ENCODE measurements at places on chromosomes 3 and 15.

GRCh38 chr15:59792359-59792758 is 103.2 kb upstream of the BNIP2 start:
- no peak for DNase-seq

DNA sequence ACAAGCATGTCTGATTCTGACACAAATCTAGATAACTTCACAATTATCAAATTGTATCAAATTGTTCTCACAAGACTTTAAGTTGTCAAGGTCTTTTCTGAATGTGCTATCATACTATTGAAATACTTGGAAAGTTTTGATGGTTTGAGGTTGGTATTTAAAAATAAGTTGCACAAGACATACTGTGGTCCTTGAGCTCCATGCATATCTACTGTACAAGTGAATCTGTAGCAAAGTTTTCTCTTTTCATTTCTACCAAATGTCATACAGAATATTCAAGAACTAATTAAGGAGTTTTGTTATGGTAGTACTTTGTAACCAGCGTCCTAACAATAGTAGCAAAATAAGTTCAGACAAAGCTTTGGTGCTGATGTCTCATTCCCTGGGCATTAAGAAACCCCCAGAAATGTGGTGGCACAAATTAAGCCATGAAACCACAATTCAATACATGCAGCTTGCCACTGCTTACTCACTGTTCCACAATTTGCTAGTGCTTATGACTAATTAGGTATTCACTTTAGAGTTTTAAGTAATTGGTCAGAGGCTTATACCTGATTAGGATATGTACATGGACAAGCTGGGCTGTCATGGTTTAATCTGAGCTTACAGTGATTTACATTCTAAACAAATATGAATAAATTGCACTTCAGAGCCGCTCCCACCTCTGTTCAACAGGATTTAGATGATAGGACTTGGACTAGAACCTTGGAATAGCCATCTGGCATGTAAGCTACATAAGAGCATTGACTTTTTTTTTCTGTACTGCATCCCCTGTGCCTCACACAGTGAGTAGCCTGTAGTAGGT is 8.8 kb downstream of the TBC1D23 start:
- no peak for DNase-seq

DNA sequence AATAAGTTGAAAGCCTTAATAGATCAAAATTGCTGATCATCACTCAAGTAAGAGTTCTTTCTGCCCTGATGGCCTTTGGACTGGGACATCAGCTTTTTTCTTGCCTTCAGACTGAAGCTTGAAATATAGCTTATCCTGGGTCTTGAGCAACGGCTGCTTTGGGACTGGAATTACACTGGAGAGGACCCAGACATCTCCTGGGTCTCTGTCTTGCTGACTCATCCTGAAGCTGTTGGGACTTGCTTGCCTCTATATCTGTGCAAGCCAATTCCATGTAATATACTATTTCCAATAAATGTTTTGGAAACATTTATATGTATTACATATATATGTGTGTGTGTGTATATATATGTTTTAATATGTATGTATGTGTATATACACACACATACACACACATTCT is 260.2 kb downstream of the PDZRN3 start:
- DNase-seq: no peak

DNA sequence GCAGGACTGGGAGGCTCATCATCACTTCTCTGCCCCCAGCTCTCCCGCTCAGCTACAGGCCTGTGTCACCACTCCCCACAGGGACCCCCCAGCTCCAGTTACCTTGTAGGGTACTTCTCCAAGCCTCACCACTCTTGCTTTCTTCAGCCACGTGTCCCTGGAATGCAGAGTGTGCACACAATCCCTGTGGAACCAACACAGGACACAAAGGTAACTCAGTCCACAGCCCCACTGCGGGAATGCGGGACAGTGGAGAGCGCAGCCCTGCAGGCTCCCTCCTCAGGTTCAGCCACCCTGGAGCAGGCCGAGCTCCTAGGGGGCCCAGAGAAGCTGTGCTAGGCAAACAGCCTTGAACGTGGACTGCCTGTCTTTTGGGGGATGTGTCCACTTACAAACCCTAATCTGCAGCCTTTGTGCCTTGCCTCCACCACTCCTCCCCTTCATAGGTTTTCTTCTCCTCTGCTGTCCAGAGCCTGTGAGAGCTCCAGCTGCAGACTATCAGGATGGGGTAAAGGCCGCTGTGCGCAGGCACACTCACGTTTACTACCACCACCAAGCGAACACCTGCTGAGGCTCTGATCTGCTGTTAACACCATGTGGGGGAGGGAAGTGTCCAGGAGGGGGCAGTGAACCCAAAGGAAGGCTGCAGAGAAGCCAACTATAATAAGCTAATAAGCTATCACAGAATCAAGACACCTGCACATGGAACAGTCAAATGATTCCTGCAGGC is 26.0 kb downstream of the XPC start:
- no peak for DNase-seq

- no peak for DNase-seq
These were observed 38.6 kb downstream of the SUCNR1 start for GRCh38 chr3:151912028-151912427.

DNA sequence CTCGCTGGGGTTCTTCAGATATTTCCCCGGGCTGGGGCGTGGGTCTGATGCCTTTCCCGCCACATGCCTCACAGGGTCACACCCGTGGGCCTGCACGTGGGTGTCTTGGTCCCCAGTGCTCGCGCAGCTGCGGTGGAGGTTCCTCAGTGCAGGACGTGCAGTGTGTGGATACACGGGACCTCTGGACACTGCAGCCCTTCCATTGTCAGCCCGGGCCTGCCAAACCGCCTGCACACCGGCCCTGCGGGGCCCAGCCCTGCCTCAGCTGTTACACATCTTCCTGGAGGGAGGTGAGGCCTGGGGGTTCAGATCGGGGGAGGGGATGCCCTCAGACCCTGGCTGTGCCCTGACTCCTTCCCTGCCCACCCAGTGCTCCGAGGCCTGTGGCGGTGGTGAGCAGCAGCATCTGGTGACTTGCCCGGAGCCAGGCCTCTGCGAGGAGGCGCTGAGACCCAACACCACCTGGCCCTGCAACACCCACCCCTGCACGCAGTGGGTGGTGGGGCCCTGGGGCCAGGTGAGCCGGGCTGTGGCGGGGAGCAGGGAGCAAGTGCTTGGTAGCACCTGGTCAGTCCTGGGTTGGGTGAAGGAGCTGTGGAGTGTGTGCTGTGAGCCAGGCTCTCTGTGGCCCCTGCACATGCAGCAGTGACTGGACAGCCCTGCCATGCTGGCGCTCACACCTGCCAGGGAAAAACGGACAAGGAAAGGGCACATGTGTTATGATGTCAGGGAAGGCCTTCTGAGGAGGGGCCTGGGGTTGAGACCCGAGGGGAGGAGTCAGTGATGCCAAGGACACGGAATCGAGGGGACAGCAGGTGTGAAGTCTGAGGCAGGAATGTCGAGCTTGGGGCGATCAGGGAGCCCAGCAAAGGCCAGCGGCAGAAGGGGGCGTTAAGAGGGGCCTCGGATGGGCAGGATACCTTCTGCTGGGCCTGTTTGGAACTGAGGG is 88.9 kb downstream of the TBC1D2B start:
- DNase-seq: no peak

GRCh38 chr3:147538034-147538433 is 128.9 kb downstream of the ZIC1 start:
- DNase-seq: no peak

GRCh38 chr3:197487911-197488391 is 67.8 kb downstream of the BDH1 start:
- DNase-seq: no peak

Data from activated T-helper 9 cell treated with anti-CD3 and anti-CD28 coated beads, Interleukin-2, amount 50 U/mL, for 16 hours (primary cell).